Tongue (tissue), 3 donors: ENCODE measurements at places on chromosomes 2 and 18.

DNA sequence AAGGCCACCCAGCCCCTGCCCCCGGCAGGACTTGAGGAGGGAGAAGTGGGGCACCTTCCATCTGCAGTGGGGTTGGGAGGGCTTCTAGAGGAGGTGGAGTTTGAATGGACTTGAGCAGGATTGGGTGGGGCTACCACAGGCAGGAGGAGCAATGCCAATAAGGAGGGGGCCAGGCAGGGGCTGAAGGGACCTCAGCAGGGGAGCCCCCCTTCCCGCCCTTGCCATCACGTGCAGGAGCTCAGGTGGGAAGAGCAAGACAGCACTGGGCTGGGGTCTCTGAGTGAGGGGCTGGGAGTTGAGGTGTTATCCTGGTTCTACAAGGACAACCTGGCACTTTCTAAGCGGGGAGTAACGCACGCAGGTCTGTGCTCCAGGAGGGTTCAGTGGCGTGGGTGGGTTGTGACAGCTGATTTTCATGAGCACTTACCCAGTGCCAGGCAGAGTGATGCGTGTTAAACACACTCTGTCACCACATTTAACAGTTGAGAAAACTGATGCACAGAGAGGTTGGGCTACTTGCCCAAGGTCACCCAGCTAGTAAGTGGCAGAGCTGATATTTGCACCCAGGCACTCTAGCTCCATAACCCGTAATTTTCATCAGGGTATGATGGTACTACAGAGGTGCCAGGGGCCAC lies 4.8 kb downstream of the CHRND start:
- no peak for DNase-seq

DNA sequence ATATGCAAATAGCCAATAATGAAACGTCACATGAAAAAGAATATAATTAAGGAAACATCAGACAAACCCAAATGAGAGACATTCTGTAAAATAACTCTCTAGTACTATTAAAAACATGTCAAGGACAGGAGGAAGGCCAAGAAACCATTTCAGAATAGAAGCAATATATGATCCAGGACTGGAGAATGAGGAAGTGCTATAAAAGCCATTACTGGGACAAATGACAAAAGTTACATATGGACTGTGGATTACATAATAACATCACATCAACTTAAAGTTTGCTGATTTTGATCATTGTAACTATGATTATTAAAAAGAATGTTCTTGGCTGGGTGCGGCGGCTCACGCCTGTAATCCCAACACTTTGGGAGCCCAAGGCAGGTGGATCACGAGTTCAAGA lies 81.3 kb downstream of the CRACDL start:
- no peak for DNase-seq

DNA sequence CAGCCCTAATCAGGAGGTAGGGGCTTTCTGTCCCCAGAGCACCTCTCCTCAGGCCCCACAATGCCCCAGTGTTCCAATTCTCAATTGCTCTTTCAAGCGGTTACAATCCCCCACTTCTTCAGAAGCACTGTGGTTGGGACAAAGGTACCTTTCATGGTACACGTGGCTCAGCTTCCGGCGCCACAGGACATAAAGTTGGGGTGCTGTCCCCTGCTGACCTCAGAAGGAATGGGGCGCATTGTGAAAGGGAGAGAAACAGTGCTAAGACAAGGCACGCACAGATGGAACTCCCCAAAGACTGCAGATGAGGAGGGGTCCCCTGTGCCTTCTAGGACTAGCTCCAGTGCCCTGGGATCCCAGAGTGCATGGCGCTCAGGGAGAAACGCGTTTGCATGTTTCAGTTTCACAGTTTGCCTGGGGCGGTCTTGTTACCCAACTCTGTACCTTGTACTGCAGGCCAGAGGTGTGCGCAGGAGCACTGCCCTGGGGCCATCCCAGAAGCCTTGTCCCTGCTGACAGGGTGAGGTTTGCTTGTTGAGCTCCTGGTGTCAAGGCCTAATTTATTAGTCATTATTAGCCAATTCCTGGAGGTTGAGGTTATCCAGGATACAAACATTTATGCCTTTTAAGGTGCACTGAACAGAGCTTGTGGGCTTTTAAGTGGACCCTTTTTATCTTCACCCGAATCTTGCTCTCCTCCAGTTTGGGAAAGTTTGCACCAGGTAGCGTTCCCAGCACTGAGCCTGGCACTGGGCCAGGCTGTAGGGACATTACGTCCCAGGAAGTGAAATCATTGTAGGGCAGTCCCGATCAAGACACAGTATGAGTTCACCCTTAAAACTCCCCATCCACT lies 7.6 kb downstream of the CNDP1 start:
- no peak for DNase-seq

DNA sequence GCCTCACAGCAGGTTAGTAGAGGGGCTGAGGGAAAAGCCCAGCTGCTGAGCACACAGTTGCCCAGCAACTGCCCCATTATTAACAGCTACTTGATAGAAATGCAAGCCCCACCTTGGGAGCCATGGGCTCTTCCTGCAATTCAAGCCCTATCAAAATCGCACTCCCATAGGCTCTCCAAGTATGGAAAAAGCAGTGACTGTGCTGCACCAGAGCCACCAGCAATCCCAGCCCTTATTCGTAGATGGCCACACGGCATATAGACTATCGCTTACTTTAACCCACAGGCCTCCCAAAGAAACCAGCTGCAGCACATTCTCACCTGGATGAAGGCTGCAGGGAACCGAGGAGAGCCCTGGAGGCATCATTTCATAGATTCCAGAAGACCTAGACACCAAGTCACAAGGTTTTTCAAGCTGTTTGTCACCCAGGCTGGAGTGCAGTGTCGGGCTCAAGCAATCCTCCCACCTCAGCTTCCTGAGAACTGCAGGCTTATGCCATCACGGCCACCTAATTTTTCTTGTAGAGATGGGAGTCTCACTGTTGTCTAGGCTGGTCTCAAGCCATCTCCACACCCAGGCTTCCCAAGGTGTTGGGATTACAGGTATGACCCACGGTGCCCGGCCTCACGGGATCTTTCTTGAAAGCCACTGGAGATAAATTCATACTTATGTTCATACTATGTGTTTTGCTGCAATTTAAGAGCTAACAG lies 11.3 kb downstream of the NCL start:
- DNase-seq: no peak

- DNase-seq: no peak
Observed at GRCh38 chr2:10700078-10700803, 10.5 kb upstream of the NOL10 start.

GRCh38 chr18:39500306-39500705 lies 1934.7 kb upstream of the CELF4 start:
- no peak for DNase-seq

GRCh38 chr2:96088340-96089335 lies 27.7 kb downstream of the ADRA2B start:
- no peak for DNase-seq

DNA sequence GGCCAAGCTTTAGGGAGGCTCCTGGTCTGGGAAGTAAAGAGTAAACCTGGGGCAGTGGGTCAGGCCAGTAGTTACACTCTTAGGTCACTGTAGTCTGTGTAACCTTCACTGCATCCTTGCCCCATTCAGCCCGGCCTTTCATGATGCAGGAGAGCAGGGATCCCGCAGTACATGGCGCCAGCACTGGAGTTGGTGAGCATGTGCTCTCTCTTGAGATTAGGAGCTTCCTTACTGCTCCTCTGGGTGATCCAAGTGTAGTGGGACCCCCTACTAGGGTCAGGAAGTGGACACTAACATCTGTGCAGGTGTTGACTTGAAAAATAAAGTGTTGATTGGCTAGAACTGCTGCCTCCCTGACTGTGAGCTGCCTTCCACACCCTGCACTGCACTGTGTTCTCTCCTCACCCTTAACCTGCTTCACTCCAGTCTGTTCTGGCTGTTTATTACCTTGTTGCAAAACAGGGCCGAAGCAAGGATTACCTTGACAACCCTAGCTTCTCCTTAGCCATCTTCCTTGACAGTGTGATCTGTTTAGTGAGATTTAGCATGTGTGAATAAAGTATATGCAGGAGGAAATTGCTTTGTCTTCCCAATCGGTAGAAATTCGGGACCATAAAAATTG lies 5.2 kb downstream of the RETREG2 start:
- no peak for DNase-seq

GRCh38 chr2:45750484-45750883 lies 99.0 kb downstream of the PRKCE start:
- no peak for DNase-seq

DNA sequence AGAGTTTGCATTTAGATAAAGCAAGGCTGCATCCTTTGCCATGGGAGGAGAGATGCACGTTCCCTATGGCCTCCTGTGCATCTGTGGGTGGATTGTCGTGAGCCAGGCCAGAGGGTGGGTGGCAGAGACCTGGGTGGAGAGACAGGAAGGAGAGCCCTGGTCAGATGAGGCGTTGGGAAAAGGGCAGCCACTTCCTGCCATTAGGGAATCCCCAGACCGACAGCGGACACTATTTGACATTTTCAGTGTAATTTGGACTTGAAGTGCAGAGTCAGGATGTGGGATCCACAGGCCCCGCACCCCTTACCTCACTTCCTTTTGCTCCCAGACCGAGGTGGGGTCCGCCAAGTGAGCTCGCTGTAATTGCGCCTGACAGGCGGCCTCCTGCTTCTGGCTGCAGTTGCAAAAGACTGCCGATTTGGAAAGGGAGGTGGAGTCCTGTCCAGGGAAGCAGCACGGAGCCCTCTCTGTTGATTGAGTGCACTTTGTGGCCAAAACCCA lies 150.0 kb downstream of the DYSF start:
- DNase-seq: peak; percentile 75

- DNase-seq: no peak
Observed at GRCh38 chr2:135600915-135601314, 69.6 kb downstream of the R3HDM1 start.

DNA sequence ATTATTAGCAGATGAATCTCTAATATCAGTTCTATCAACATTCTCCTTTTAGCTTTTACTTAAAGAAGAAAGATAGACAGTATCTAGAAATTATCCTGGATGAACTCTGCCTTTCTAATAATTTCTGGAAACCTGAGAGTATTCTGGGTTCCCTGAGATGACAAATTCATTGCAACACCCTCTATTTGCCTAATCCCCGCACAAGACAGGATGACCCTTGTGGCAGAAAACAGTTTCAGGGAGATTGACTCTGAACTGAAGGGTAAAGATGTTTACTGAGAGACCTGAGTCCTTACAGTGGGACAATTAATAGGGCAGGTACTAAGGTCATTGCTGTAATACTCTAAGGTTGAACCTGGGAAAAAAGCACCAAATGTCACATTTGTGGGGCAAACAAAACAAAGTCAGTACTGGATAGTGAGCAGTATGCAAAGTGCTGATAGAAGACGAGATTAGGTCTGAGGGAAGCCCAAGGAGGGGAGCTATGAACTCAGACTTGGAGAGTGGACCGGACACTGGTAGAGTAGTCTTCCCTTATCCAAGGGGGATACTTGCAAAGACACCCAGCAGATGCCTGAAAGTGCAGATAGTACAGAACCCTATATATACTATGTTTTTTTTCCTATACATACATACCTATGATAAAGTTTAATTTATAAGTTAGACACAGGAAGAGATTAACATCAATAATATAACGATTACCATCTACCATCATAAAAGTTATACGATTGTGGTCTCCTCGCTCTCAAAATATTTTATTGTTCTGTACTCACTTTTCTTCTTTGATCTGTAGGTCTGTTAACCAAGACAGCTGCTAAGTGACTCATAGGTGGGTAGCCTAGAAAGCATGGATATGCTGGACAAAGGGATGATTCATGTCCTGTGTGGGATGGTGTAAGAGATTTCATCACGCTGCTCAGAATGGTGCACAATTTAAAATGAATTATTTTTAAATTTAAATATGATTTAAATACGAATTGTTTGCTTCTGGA lies 148.3 kb upstream of the KLHL14 start:
- DNase-seq: no peak

GRCh38 chr2:194002699-194003368 lies 1654.2 kb upstream of the SLC39A10 start:
- no peak for DNase-seq

- no peak for DNase-seq
Observed at GRCh38 chr2:8479298-8479697, 202.6 kb upstream of the ID2 start.

DNA sequence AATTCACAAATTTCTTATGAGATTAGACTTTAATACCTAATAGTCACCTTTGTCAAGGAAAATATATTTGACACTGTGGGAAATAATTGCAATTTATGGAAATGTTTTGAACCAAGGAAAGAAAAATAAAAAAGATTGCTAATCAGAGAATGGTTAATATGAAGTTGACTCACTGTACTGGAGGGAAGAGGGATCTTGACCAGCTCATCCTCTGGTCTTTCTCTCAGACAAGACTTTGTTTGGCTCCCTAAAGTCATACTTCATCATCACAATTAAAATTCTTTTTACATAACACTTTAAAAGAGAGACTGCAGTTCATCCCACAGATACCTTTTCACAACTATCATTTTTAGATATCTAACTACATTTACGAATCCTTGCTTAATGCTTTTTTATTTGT lies 538.5 kb upstream of the ZEB2 start:
- DNase-seq: no peak

- peak; percentile 13 for DNase-seq
Observed at GRCh38 chr2:7748717-7749415, 831.7 kb downstream of the RNF144A start.

- no peak for DNase-seq
Observed at GRCh38 chr2:40286721-40287120, 165.2 kb downstream of the SLC8A1 start.

DNA sequence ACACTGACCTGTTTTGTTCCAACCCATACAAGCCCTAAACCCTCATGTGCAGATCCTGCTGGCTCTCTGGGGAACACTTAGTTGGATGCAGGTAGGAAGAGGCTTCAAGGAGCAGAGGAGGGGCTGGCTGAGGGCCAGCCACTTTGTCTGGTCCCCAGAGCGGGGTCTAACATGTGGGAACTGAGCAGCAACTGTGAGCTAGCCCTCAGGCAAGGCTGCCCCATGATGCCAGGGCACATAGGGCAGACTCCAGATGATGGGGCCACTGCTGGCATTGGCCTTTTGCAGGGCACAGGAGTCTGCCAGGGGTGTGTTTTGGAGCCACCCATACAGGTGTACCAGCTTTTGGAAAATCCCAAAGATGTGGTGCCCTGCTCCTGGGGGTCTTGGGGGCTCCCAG lies 67.7 kb downstream of the HPCAL1 start:
- DNase-seq: no peak

DNA sequence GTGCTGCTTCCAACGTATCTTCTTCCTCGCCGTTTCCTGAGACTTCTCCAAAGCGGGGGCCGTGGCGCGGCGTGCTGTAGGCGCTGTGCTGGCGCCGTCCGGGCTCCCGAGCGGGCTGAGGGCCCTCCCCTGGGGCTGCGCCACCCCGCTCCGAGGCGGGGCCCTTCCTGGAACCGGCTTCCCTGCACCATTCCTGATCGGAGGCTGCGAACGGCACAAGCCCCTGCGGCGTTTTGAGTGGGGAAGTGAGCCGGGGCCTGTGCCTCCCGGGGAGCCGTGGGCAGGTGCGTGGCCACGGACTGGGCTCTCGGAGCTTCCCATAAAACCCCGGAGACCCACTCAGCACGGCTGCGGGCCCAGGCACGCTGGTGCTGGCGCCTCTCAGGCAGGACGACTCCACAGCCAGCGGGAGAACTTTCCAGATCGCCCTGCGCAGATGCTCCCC lies 74.7 kb downstream of the PSMG2 start:
- DNase-seq: no peak

DNA sequence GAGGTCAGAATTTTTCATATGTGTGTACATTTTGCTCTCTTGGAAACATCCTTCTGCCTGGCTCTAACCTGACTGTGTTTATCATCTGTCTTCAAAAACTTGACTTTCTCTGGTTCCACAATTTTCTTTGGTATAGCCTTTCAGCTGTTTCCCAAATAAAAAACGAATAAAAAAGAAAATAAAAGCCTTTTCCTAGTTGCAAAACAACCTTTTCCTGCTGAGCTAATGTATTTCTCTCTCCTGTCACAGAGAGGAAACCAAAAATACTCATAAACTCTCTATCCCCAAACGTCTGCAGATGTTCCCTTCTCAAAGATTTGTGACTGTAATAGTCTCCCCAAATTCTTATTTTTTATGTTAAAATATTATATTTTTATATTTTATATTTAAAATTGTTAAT lies 505.3 kb upstream of the SLC39A10 start:
- peak; percentile 4 for DNase-seq
